Dorsolateral prefrontal cortex (tissue), 122 donors: ENCODE measurements at places on chromosomes 5 and 9. TPM values are rescaled to one million over a fixed set of nuclear protein-coding genes. Genes with fewer than 3 reads are reported as not detected.

The FAXDC2 gene
- total RNA-seq = 47.5 TPM

The LCN15 gene
- total RNA-seq = 2.0 TPM

The WWC1 gene
- 50.4 TPM for total RNA-seq

The FOXD1 gene
- 1.8 TPM for total RNA-seq

The CNTFR gene
- total RNA-seq = 72.9 TPM

The CDX1 gene
- total RNA-seq = 0.38 TPM

The GNA14 gene
- total RNA-seq = 19.2 TPM

The CDH6 gene
- 14.6 TPM for total RNA-seq

The RBM27 gene
- 19.6 TPM for total RNA-seq

The IL13 gene
- total RNA-seq = not detected

The NR6A1 gene
- total RNA-seq = 2.5 TPM

The GLRA1 gene
- total RNA-seq = 1.1 TPM

The IQGAP2 gene
- 2.1 TPM for total RNA-seq

The COL15A1 gene
- 1.5 TPM for total RNA-seq

The UIMC1 gene
- 70.3 TPM for total RNA-seq

The FCN1 gene
- 0.59 TPM for total RNA-seq
